ENCODE measurements at places on chromosomes 3 and 15. TPM values are rescaled to one million over a fixed set of nuclear protein-coding genes. Genes with fewer than 3 reads are reported as not detected.

DNA sequence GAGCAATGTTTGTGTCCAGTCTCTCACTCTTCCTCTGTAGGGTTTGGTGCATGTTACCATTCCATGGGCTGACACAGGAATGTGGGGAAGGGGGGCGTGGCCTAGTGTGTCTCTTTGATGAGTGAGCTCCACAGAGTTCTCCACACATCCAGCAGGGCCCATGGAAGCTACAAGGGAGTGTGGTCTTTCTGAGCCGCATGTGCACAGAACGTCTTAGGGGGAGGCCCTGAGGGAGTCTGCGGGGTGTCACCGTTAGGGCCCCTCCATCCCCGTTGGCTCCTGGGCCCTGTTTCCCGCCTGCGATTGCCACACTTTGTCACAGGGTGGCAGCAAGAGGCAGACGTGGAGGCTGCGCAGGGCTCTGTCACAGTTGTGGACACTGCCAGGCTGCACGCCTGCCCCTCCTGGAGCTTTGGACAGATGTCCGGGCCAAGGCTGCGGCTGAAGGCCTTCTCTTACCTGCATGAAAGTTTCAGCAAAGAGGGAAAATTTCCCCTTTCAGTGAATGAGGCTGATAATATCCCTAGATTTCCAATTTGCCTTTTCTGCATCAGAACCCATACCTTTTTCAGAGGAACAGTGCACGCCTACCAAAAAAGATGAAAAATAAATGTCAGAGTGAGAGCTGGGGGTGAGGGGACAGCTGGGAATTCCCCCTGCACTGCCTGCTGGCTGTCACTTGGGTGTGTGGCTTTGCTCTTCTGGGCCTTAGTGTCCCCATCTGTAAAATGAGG lies 24.3 kb downstream of the CACNA2D3 start:
- no peaks in the 10 kb centered on the region for H3K36me3 ChIP-seq
- no peaks in the 10 kb centered on the region for H3K4me1 ChIP-seq
- no peak overlapping the region for H3K4me3 ChIP-seq
- peak; percentile 74 for DNase-seq
- H3K27me3 ChIP-seq, result no peaks in the 10 kb centered on the region

DNA sequence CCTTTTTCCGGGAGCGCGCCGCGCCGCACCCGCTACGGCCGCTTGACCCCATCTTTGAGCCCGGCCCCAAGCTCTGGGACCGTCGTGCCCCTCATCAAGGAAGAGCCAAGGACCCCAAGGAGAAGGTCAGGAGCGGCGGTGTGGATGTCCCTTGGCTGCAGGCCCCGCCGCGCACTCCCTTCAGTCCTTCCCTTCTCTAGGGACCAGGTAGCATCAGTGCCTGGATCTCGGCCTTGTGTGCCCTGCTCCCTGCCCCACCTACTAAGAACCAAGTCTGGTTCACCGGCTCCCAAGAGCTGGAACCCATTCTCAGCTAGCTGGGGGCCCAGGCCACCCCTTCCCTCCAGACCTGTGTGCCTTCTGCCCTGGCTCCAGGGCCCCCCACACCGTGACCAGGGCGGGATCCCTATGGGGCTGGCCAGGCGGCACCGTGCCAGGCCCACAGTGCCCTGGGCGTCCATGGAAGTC lies 69.3 kb upstream of the CGNL1 start:
- H3K36me3 ChIP-seq, result no peaks in the 10 kb centered on the region
- H3K4me1 ChIP-seq, result peaks cover 7% of the 10 kb centered on the region
- peak overlapping the region; percentile 56 for H3K4me3 ChIP-seq
- H3K27ac ChIP-seq, result peak overlapping the region; percentile 42
- DNase-seq, result no peak

NR2E3 gene
- 0.26 TPM for total RNA-seq

DNA sequence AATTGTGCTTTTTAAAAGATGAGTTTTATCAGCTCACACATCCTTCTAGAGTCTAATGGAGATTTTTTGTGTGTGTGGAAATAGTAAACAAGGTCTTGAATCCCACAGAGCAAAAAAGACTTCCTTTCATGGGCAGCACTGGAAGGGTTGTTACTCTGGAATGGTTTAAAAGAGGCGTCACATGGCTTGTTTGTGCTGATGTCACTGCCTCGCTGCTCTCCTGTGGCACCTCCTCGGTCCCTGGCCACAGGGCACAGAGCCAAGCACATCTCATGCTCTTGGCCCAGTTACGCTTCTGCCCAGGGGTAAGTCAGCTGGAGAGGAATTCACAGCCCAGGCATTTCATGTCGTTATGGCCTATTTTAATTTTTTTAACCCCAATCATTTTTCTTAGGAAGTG lies 53.2 kb downstream of the PGPEP1L start:
- no peak for DNase-seq
- H3K4me1 ChIP-seq, result peaks cover 27% of the 10 kb centered on the region
- peaks cover 38% of the 10 kb centered on the region for H3K36me3 ChIP-seq
- no peak overlapping the region for H3K4me3 ChIP-seq

TTLL13 gene
- not detected for total RNA-seq

DNA sequence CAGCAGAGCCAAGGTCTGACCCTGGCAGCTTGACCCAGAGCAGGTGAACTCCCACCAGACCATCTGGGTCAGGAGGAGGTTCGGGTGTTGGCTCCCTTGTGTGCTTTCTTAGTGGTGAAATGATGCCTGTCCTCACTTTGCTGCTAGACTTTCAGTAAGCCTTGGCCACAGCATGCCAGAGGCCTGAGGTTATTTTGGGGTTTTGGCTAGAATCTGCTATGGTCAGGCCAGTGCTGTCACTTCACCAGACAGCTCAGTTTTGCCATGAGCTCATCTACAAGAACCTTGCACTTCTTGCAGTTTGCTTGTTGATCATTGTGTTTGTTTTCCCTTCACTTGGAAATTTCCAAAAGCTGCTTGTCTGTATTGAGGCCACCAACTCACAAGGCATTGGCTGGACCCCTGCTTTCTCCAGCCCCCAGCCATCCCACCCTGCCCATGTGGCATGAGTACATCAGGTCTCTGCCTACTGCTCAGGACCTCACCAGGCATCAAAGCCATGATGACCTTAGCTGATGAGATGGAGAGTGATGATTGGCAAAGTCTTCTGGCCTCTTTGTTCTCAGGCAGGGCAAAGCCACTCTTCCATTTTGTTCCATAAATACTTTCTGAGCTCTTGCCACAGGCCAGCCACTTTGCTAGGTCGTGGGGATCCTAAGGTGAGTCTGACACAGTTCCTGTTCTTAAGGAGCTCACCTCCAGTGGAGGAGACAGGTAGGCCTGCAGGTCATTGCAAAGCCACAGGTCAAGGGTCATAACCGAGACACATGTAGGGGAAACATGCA lies 122.6 kb downstream of the ARNT2 start:
- no peak overlapping the region for H3K27ac ChIP-seq
- peaks cover 16% of the 10 kb centered on the region for H3K4me1 ChIP-seq
- no peaks in the 10 kb centered on the region for H3K36me3 ChIP-seq
- H3K27me3 ChIP-seq, result no peaks in the 10 kb centered on the region
- no peak overlapping the region for H3K4me3 ChIP-seq

GRCh38 chr15:91936182-91936775 lies 82.8 kb downstream of the SLCO3A1 start:
- DNase-seq, result no peak
- no peak overlapping the region for H3K27ac ChIP-seq
- peaks cover 45% of the 10 kb centered on the region for H3K4me1 ChIP-seq
- H3K27me3 ChIP-seq, result no peaks in the 10 kb centered on the region
- H3K4me3 ChIP-seq, result no peak overlapping the region
- H3K36me3 ChIP-seq, result no peaks in the 10 kb centered on the region

DNA sequence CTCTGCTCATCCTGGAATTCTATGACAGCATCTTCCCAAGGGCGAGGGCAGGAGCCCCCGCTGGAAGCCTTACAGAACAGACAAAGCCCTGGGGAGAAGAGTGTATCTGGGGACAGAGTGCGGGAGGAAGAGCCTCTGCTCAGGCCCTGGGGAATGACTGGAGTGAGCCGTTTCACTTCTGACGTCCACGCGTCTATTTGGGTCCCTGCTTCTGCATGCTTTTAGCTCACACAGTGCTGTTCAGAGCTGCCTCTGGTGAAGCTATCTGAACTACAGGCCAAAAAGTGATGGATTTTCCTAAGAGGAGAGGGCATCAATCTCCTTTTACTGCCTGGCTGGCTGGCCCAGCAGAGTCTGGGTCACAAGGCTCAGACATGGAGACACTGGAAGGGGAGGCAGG lies 311.8 kb downstream of the NTRK3 start:
- no peak overlapping the region for H3K4me3 ChIP-seq
- H3K27ac ChIP-seq, result no peak overlapping the region
- H3K36me3 ChIP-seq, result no peaks in the 10 kb centered on the region
- H3K27me3 ChIP-seq, result no peaks in the 10 kb centered on the region
- peaks cover 8% of the 10 kb centered on the region for H3K4me1 ChIP-seq
- no peak for DNase-seq

DNA sequence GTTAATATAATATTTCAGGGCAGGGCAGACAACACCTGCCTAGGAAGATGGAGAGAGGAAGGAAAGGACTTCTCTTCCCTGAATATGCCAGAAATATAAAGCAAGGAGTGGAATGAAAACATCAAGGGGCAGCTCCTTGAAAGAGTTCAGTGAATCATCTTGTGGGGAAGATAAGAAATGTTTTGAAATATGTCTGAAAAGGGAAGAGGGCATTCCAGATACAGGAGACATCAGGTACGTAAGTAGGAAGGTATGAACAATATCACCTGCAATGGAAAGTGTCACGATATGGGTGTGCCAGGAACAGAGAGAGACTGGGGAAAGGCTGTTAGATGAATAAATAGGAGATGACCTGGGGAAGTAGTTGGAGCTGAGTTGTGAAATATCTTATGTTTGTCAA lies 75.8 kb upstream of the WDR72 start:
- no peak for DNase-seq
- H3K4me3 ChIP-seq, result no peak overlapping the region
- H3K27me3 ChIP-seq, result no peaks in the 10 kb centered on the region
- no peak overlapping the region for H3K27ac ChIP-seq
- no peaks in the 10 kb centered on the region for H3K36me3 ChIP-seq

- H3K27me3 ChIP-seq, result peaks cover 6% of the 10 kb centered on the region
- H3K27ac ChIP-seq, result no peak overlapping the region
- peak; percentile 76 for DNase-seq
- no peaks in the 10 kb centered on the region for H3K36me3 ChIP-seq
- no peak overlapping the region for H3K4me3 ChIP-seq
These were observed 18.7 kb upstream of the HDAC11 start for GRCh38 chr3:13461169-13462124.

DNA sequence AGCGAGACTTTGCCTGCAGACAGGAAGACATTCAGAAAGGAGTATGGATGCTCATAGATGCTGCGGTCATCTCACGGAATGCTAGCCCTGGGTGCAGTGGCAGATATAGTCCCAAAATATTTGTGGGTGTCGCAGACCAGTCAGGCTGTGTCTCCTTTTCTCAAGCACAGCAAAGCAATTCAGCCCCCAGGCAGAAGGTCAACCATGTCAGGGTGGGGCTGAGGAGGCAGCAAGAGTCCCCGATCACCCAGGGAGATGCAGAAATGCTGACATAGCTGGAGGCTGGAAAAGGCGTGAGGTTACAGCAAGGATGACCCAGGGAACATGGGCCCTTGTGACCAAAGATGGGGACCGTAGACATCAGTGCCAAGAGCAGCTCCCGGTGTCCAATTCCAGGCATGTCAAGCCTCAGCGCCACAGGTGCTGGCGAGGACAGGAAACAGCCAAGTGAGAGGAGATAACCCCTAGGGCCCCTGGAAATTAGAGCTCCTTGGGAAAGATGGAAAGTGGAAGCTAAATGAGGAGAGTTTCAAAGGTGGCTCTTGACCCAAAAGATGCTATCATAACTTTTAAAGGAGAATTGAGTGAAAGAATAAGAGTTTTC lies 81.2 kb upstream of the ABHD17C start:
- no peak for DNase-seq
- H3K4me3 ChIP-seq, result no peak overlapping the region
- H3K27ac ChIP-seq, result no peak overlapping the region
- no peaks in the 10 kb centered on the region for H3K27me3 ChIP-seq

- H3K27ac ChIP-seq, result no peak overlapping the region
- H3K27me3 ChIP-seq, result no peaks in the 10 kb centered on the region
- no peaks in the 10 kb centered on the region for H3K36me3 ChIP-seq
- peaks cover 25% of the 10 kb centered on the region for H3K4me1 ChIP-seq
These were observed 58.6 kb downstream of the WWTR1 start for GRCh38 chr3:149599236-149599635.

DNA sequence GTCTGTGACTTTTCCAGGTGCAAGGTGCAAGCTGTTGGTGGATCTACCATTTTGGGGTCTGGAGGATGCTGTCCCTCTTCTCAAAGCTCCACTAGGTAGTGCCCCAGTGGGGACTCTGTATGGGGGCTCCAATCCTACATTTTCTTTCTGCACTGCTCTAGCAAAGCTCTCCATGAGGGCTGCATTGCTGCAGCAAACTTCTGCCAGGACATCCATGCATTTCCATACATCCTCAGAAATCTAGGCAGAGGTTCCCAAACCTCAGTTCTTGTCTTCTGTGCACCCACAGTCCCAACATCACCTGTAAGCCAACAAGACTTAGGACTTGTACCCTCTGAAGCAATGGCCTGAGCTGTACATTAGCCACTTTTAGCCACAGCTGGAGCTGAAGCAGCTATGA lies 694.5 kb upstream of the BCHE start:
- no peak for DNase-seq
- H3K36me3 ChIP-seq, result no peaks in the 10 kb centered on the region
- no peaks in the 10 kb centered on the region for H3K27me3 ChIP-seq
- H3K4me1 ChIP-seq, result no peaks in the 10 kb centered on the region
- H3K4me3 ChIP-seq, result no peak overlapping the region
- no peak overlapping the region for H3K27ac ChIP-seq

DNA sequence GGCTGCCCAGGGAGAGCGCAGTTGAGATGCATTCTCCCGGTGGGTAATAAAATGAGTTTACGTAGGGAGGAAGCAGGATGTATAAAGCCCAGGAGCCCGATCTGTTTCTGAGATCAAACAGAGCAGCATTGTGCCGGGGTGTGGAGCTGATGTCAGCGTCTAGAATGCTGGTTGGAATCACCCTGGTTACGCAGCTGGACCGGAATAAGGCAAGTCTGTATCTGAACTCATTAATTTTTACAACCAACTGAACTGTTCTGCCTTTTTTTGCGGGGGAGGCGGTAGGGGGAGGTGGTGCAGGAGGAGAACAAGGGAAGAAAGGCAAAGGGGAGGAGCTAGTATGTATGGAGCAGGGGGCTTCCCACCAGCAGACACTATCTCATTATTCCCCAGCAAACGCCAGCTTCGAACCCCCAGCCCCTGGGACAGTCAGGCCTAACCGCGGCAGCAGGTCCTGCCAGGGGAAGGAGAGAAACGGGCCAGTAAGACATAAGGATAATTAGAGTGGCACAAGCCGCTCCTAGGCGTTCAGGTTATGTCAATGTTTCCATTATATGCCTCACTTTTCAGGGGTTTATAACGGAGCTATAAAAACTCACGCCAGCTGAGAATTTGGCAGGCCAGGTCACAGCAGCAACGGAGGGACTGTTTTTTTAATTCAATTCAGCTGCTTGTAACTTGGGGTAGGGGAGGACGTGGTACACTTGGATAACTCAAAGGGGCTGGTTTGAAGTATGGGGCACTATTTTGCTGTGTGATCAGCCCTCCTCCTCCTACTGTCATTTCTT lies 175.3 kb upstream of the HES1 start:
- no peaks in the 10 kb centered on the region for H3K27me3 ChIP-seq
- no peak overlapping the region for H3K27ac ChIP-seq
- H3K4me1 ChIP-seq, result no peaks in the 10 kb centered on the region
- no peaks in the 10 kb centered on the region for H3K36me3 ChIP-seq
- H3K4me3 ChIP-seq, result no peak overlapping the region
- no peak for DNase-seq

GRCh38 chr3:72891053-72891855 lies 3.4 kb downstream of the GXYLT2 start:
- H3K36me3 ChIP-seq, result no peaks in the 10 kb centered on the region
- H3K27ac ChIP-seq, result peak overlapping the region; percentile 53
- H3K4me3 ChIP-seq, result no peak overlapping the region

- H3K4me3 ChIP-seq, result no peak overlapping the region
- DNase-seq, result no peak
- H3K27me3 ChIP-seq, result no peaks in the 10 kb centered on the region
- no peaks in the 10 kb centered on the region for H3K4me1 ChIP-seq
- no peak overlapping the region for H3K27ac ChIP-seq
These were observed 210.2 kb downstream of the NR1D2 start for GRCh38 chr3:24155276-24155675.
